ENCODE measurements at places on chromosomes 2 and 18.

GRCh38 chr2:38176619-38177021 lies 100.7 kb upstream of the CYP1B1 start:
- no peak for DNase-seq
- H3K27ac ChIP-seq, result no peak overlapping the region
- H3K36me3 ChIP-seq, result no peaks in the 10 kb centered on the region
- no peak overlapping the region for H3K4me3 ChIP-seq
- no peaks in the 10 kb centered on the region for H3K4me1 ChIP-seq
- peaks cover 8% of the 10 kb centered on the region for H3K27me3 ChIP-seq

DNA sequence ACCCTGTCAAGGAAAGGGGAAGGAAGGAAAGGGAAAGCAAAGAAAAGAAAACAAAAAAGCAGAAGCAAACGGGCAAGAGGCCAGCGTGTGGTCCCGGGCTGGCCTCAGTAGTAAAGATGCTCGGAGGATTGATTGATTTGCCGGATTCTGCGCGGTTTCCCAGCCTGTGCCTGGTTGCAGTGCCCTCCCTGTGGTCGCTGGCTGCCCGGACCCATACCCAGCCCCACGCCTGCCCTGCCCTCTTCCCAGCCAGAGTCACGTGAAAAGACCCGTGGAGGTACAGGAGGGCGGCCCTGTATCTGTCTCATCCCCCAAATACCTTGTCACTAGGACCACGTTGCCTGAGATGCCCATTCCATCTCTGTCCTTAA lies 55.1 kb upstream of the IMP4 start:
- no peak overlapping the region for H3K27ac ChIP-seq
- H3K4me1 ChIP-seq, result no peaks in the 10 kb centered on the region
- H3K4me3 ChIP-seq, result no peak overlapping the region
- no peaks in the 10 kb centered on the region for H3K36me3 ChIP-seq
- no peaks in the 10 kb centered on the region for H3K27me3 ChIP-seq
- no peak for DNase-seq

DNA sequence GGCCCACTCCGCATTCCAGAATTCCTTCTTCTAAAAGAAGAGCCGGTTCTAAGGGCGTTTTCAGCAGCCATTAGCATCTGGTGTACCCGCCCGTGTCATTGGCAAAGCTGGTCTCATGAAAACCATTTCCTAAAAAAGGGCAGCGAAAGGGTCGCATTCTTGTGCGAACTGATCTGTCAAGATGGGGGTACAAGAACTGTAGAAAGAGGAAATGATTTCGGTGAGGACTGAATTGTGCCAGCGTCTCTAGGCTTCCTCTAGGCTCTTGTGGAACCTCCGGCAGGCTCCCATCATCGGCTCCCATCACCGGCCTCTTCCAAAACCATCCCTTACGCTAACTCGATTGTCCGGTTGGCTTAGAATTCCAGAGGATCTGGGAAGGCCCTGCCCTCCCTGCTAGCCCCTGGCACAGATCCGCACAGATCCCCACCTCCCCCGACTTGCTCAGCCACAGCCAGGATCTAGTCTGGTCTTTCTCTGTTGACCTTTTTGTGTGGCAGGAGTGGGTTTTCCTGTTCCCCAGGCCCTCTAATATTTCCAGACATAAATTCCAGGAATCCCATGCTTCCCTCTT lies 1.3 kb downstream of the RAB31 start:
- no peak overlapping the region for H3K4me3 ChIP-seq
- H3K27me3 ChIP-seq, result peaks cover 32% of the 10 kb centered on the region
- H3K4me1 ChIP-seq, result peaks cover 22% of the 10 kb centered on the region
- H3K27ac ChIP-seq, result no peak overlapping the region
- H3K36me3 ChIP-seq, result no peaks in the 10 kb centered on the region

- peaks cover 40% of the 10 kb centered on the region for H3K4me1 ChIP-seq
- DNase-seq, result no peak
- H3K36me3 ChIP-seq, result no peaks in the 10 kb centered on the region
- peak overlapping the region; percentile 55 for H3K27ac ChIP-seq
Measured at GRCh38 chr2:24920809-24921441, 888 bp upstream of the ADCY3 start.

- DNase-seq, result peak; percentile 26
- H3K27me3 ChIP-seq, result no peaks in the 10 kb centered on the region
- H3K4me1 ChIP-seq, result peaks cover 59% of the 10 kb centered on the region
Measured at GRCh38 chr2:201234663-201235135, 25.6 kb upstream of the CASP8 start.
